ENCODE measurements at places on chromosomes 4 and X. TPM values are rescaled to one million over a fixed set of nuclear protein-coding genes. Genes with fewer than 3 reads are reported as not detected.

Gene GPR34
- total RNA-seq, result not detected

DNA sequence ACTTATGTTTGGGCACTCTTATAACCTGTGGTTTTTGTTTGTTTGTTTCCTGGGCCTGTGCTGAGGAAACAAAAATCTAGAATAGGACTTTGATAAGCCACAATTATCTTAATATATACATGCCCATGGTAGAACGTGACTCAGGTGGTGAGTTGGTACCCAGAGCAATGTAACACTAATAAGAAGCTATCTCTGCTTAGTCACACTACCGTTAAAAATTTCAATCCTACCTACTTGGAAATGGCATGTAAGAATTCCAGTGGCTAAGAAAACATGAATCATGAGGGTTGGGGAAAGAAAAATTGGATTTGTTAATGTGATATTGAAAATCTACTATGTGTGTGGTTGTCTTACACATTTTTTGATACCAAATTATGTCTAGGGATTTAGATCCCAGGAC is 30.5 kb upstream of the ADGRG2 start:
- peak; percentile 9 for DNase-seq

GRCh38 chrX:79243691-79244090 is 99.2 kb downstream of the GPR174 start:
- DNase-seq, result no peak

DNA sequence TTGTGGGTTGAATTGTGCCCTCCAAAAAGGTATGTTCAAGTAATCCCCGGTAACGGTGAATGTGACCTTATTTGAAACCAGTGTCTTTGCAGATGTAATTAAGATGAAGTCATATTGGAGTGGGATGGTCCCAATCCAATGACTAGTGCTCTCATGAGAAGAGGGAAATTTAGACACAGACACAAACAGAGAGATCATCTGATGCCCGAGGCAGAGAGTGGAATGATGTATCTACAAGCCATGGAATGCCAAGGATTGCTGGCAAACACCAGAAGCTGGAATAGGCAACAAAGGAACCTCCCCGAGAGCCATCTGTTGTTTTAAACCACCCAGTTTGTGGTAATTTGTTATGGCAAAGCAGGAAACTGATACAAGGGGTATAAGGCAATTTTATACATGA is 35.1 kb downstream of the RPS6KA3 start:
- no peak for DNase-seq

DNA sequence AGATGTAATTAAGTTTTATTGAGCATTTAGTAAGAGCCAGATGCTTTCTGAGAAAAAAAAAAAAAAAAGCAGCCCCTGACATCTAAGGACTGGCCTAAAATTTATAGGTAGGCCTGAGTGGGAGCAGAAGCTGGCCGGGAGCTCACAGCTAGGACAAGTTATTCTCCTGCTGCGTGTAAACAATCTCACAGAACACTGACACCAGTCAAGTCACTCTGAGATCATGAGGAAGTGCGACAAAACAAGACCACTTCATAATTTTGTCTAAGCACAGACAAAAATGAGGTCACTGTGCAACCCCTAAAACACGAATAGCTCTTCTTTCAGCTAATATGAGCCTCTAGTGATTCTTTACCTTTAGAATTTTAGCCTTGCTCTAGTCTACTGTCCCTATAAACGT is 15.3 kb upstream of the NSUN7 start:
- DNase-seq, result no peak

- DNase-seq, result no peak
These were observed 37.6 kb downstream of the AMOT start for GRCh38 chrX:112803060-112803459.

Data from H4 (cell line).